ENCODE measurements at places on chromosomes 11 and 22.

DNA sequence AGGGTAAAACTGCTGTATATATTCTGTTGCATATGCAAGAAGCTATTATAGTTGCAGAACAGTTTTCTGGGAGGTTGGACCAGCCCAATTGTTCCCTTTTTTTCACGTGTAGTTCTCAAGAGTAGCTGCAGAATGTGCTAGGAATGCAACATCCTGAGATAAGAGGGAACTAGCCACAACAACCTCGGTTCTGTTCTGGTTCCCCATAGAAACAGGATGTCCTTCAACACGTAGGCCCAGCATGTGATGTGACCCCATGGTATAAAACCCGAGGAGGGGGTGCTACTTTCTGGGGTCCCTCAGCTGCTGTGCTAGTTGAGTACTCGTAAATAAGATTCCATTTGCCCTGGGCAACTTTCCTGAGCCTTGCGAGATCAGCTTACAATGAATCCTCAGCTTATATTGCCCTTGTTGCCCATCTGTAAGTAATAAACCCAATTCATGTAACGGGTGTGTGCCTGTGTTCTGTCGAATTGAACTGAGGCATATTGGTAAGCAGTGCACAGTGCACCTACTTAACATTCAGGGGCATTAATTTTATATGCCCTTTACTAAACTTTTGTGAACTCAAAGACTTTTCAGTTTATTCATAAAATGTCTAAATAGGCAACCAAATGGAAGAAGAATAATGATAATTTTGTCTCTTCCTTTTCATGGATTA is 23.0 kb upstream of the TRAF6 start:
- DNase-seq = no peak

DNA sequence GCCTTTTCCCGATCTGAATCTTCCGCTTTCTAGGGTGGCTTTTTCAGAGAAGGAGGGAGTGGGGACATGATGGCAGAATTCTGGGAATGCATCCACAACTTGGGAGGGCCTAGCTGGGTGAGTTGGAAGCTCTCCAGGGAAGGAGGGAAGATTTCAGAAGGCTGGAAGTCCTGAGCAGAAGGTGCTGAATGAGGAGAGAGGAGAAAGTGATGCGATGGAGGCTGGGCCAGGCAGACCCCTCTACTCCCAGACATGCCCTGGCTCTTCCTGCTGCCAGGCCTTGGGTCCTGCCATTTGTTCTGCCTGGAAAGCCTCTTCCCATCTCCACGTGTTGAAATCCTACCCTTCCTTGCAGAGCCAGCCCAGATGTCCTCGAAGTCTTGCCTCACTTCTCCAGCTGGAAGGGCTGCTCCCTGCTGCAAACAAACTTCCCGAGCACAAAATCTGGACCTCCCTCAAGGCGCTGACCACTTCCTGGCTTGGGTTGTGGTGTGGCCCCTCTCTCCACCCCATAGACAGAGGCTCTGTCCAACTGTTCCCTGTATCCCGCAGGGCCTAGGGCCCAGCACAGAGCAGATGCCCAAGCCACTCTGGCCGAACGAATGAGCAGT is 16.8 kb downstream of the LRRC32 start:
- peak; percentile 50 for DNase-seq

DNA sequence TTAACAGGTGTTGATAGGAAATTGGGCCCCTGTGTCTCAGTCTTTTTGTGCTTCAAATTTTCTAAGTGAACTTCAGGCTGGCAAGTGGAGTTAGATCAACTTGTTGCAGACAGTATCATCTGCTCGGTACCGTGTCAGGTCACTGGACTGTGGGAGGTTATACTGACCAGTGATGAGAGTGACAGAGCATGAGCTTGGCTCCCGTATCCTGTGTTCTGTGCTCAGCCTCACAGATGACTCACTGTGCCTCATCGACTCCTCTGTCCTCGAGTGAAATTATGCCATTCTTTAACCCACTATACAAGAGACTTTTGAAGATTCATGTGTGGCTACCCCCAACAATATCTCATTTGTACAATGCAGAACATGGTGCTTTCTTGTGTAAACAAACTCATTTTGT is 7.9 kb downstream of the GRAP2 start:
- DNase-seq = no peak

DNA sequence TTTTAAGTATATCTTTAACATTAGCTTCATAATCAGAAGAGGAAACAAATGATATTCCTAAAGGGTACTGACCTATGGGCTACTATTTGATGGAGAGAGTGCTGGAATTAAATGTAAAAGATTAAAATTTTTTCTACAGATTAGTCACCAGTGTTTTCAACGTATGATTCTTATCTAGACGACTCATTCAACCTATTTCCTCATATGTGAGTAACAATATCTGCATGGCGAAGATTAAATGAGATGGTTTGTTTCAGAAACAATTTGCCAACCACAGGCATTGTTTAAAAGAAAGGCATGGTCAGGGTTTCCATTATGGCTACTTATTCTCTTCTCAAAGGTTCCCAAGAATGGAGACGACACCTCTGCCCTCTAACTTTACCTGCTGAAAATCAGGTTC is 20.4 kb downstream of the OR56B4 start:
- no peak for DNase-seq

DNA sequence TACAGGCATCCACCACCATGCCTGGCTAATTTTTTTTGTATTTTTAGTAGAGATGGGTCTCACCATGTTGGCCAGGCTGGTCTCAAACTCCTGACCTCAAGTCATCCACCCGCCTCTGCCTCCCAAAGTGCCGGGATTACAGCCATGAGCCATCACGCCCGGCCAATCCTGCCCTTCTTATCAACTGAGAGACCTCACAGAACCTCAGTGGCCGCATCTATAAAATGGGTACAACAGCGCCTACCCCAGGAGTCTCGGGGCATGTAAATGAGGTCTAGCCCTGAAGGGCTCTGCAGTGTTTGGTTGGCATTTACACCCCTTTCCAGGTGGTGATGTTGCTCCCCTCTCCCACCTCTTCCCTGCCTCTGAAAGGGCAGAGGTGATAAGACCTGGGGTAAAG is 11.7 kb downstream of the SYNGR1 start:
- no peak for DNase-seq

DNA sequence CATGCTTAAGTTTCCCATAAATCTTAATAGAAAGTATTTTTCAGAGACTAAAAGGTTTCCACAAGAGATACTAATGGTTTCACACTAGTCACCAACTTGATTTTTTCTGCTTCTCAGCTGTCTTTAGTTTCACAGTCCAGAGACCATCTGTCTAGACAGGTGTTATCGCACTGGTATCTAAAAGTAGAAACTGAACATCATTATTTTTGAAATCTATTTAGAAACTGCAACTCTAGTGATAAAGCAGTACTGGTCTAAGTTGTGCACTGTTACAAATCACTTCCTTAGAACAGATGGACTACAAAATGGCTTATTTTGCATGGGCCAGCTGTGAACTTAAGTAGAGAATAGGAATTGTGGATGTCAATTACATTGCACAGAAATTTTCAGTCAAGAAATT is 78.0 kb downstream of the CNTN5 start:
- no peak for DNase-seq

DNA sequence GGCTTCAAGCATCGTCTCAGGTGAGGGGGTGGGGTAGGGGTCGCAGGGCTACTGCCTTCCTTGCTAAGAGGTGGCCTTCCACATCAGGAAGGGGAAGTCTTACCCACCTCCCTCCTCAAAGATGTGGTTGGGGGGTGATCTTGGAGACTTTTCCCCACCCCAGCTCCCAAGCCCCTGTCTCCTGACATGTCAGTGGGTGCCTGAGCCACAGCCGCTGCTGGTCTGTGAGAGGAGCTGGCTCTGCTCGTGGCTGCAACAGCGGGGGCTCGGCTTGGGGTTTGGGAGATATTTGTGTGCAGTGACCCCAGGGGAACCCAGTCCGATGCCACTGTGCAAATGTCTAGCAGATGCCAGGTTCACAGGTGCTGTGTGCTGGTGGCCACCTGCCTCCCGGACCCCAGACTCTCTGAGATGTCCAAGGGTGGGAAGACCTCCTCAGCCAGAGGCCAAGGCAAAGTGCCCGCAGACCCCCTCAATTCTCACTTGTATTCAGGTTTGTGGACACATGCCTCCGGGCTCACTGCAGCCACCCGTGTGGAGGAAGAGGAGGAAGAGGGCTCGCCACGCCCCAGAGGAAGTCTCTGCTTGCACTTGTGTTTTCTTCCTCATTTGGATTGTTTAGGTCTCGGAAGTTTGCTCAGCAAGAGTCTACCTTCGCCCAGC is 1.9 kb downstream of the KCNQ1 start:
- DNase-seq = no peak

- DNase-seq = no peak
Observed at GRCh38 chr11:111403051-111403726, 24.1 kb upstream of the POU2AF1 start.

- DNase-seq = no peak
Observed at GRCh38 chr11:66287889-66288670, 863 bp downstream of the YIF1A start.

GRCh38 chr22:37010174-37010573 is 9.1 kb downstream of the TST start:
- no peak for DNase-seq

DNA sequence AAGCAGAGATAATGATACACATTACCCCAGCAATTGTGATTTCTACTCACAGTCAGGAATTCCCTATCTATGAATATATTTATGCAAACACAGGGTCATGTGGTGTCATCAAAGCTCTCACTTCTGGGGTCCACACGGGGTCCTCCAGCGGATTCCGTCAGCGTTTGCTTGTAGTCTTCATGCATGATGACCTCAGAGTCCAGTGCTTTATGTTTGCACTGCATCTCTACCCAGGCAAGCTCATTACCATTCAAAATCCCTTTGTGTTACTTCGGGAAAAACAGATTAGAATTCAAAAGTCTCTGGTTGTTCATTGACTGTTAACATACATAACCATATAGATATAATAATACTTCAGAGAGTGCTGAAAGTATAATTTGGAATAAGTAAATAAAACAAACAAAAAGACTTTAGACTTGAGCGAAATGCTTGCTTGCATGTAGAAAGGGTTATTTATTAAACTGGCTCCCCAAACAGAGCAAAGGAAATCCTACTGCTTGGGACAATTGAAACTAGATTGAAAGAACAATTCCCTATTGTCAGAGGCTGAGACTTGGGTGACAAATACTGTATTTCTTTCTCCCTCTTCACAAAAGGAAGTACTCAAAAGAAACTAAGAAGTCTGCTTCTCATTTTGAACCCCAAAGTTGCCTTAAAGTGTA is 423.1 kb downstream of the ETS1 start:
- no peak for DNase-seq

DNA sequence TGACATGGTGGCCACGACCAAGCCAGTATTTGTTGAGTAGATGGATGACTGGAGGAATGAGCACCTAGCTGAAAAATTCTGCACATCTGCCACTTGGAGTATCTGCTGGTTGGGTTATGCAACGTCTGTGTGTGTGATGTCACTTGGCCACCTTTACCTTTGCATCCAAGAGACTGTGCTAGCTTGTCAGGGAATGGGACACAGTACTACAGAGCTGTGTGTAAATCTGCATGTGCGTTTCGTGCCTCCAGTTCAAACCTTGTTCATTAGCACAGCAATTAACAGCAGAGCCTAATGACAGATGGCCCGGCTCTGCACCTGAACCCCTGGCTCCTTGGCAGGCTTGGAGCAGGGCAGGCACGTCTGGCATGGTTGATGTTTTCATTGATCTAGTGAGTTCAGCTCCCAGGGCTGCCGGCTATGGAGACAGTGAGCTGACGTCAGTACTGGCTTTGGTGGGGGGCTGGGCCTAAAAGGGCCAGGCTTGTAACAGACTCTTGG is 188.4 kb upstream of the NAV2 start:
- DNase-seq = no peak

DNA sequence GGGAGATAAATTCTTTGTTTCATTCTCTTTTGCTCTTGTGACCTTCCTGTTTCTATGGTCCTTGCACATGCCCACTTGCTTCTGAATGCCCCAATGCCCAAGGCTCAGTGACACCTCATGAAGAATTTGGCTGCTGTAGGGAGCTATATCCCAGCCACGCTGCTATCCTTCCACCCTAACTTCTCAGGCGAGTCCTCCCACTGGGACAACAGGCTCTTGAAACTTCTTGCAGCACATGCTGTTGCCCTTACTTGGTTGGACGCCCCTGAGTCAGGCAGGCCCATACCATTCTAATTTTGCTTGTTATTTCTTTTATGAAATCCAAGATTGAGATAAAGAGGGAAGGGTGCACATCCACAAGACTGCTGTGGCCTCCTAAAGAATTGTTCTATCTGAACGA is 57.6 kb upstream of the BLID start:
- no peak for DNase-seq

DNA sequence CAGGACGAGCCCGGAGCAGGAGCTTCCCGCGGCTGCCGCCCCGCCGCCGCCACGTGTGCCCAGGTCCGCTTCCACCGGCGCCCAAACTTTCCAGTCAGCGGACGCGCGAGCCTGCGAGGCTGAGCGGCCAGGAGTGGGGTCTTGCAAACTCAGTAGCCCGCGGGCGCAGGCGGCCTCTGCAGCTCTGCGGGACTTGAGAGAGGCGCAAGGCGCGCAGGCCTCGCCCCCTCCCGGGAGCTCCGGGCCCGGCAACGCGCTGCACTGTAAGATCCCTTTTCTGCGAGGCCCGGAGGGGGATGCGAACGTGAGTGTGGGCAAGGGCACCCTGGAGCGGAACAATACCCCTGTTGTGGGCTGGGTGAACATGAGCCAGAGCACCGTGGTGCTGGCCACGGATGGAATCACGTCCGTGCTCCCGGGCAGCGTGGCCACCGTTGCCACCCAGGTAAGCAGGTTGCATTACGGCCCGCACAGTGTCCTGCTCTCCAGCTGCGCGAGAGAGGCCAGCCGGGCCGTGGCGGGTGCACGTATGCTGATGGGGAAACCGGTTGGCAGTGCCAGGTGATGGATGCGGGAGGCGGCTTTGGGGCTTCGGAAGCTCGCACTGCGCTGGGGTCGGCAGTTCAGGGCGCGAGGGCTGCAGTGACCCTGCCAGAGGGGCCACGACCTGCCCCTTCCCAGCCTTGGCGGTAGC is 2.0 kb downstream of the SLC6A5 start:
- DNase-seq = no peak

DNA sequence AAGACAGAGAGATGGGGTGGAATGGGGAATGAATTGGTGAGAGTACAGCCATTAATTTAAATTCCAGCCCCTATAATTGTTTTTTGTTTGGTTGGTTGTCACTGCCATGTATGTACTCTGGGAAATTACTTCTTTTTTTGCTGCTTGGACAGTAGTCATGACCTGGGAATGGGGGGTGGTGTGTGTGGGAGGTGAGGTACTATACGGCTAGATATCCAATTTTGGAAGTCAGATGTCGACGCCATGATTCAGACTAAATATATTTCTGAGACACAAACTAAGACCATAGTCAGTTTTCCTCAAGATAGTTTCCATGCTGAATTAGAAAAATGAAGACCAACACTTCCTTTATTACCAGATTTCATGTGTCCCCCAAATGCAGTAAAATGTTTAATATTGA is 7.4 kb upstream of the BDNF start:
- DNase-seq = no peak

GRCh38 chr11:113241636-113242054 is 72.7 kb upstream of the TTC12 start:
- DNase-seq = no peak

DNA sequence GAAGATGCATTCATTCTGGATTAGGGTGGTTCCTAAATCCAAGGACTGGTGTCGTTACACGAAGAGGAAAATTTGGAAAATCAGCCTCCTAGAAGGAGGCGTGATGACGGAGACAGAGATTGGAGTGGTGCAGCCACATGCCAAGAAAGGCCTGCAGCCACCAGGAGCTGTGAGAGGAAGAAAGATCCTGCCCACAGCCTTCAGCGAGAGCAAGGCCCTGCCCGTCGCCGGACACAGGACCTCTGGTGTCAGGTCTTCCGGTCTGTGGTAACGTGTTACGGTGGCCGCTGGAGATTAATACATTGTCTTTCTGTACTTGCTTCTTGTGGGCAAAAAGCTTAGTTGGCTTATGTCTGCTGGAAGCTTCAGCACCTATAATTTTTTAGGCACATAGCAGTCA is 1045.8 kb downstream of the BRD1 start:
- DNase-seq = no peak
